ENCODE measurements at places on chromosomes 4 and X. TPM values are rescaled to one million over a fixed set of nuclear protein-coding genes. Genes with fewer than 3 reads are reported as not detected.

GRCh38 chr4:80202190-80202711, 4.9 kb downstream of the PRDM8 start:
- H3K4me3 ChIP-seq, result peak overlapping the region; percentile 73
- DNase-seq, result peak; percentile 86
- H3K27me3 ChIP-seq, result peaks cover 6% of the 10 kb centered on the region
- H3K36me3 ChIP-seq, result no peaks in the 10 kb centered on the region
- H3K4me1 ChIP-seq, result peaks cover 22% of the 10 kb centered on the region
- peak overlapping the region; percentile 78 for H3K27ac ChIP-seq

The HTN3 gene
- total RNA-seq, result not detected

DNA sequence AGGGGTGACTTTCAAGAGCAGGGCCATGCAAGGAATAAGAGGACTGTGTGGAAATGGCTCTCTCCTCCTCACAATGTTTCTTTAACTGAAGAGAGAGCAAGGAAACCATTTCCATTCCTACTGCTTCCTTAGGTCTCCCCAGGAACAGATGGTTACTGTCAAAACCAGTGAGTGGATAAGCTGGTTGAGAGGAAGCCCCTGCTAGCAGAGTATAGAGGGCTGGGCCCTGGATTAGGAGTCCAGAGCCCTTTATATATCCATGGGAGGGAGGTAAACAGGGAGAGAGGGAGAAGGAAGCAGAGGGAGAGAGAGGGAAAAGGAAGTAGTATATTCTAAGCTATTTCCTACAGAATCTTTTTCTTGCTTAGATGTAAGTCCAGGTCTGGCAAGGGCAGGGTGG, 43.8 kb upstream of the LAS1L start:
- H3K4me3 ChIP-seq, result no peak overlapping the region
- H3K36me3 ChIP-seq, result no peaks in the 10 kb centered on the region
- H3K27me3 ChIP-seq, result no peaks in the 10 kb centered on the region
- DNase-seq, result no peak
- H3K4me1 ChIP-seq, result peaks cover 3% of the 10 kb centered on the region

The MAGEC3 gene
- not detected for total RNA-seq

The IQCM gene
- total RNA-seq, result not detected

DNA sequence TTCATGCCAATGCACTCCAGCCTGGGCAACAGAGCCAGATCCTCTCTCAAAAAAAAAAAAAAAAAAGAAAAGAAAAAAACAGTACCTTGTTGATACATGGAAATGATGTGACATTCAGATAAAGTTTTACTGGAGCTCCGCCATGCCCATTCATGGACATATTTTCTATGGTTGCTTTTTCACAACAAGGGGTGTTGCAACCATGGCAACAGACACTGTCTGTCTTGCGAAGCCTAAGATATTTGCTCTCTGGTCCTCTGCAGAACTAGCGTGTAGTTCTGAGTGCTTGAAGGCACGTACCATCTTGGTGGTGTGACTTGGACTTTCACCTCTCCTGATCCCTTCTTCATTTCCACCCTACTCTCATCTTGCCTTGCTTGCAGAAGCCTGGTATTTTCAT, 53.2 kb downstream of the TBL1X start:
- DNase-seq, result no peak
- no peak overlapping the region for H3K27ac ChIP-seq
- no peaks in the 10 kb centered on the region for H3K27me3 ChIP-seq
- H3K36me3 ChIP-seq, result peaks cover 6% of the 10 kb centered on the region

DNA sequence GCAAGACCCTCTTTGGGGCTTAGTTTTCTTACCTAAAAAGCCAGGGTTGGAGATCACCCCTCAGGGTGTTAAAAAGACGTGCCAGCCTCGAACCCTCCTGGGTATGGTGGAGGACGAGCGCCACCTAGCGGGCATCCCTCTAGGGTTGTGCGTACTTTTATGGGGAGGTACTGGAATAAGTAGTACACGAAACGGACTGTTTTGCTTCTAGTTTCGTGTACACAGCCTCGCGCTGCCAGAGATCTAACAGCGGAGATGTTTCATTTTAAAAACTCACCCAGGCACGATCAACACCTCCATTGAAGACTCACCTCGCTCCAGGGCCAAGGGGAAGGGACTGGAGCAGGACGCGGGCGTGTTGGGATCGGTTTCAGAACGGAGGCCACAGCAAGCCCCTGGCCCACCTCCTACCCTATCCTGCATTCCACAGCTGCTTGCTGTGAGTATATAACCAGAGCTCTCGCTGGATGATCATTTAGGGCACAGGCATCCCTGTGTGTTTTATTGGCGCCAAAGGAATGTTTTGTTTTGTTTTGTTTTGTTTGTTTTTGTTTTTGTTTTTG, 4.8 kb upstream of the NKX3-2 start:
- H3K27ac ChIP-seq, result no peak overlapping the region
- peak; percentile 92 for DNase-seq
- H3K36me3 ChIP-seq, result peaks cover 7% of the 10 kb centered on the region

- H3K27me3 ChIP-seq, result peaks cover 6% of the 10 kb centered on the region
- H3K4me3 ChIP-seq, result no peak overlapping the region
- H3K4me1 ChIP-seq, result no peaks in the 10 kb centered on the region
- no peaks in the 10 kb centered on the region for H3K36me3 ChIP-seq
Measured at GRCh38 chr4:186345184-186345583, 79.2 kb downstream of the F11 start.
